Head of caudate nucleus (tissue), 42 donors: ENCODE measurements at places on chromosomes 2 and 18.
A peak's percentile ranks its signal among the peaks of the same experiment; 100 is the strongest.

DNA sequence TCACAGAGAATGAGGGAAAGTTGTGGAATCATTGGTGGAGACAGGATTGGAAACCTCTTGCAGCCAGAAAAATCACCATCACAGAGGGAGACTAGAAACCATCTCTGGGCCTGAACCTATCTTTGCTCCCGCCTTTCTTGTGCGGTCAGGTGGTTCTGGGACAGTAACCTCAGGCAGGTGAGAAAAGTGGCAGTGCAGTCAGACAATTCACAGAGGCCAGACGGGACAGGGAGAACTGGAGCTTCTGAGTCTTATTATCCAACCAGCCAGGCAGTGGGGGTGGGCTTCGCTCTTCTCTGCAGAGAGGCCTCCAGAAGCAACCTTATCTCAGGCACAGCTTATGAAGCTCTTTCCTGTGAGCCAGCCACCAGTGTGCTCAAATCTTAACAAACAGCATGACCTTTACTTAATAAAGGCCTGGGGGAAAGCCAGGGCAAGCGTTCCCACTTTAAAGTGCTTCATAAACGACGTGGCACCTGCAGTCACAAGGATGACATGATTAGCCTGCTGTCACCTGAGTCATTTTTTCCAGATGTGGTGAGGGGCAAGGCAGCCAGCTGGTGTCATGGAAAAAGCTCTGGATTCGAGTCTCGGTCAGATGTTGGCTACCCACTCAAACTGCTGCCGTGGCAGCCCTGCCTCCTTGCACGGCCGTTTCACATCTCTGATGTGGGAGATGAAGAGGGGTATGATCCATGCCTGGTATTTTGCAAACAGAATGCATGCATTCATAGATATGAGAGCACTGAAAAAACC is 109.7 kb downstream of the B3GNT2 start:
- no peak for DNase-seq

DNA sequence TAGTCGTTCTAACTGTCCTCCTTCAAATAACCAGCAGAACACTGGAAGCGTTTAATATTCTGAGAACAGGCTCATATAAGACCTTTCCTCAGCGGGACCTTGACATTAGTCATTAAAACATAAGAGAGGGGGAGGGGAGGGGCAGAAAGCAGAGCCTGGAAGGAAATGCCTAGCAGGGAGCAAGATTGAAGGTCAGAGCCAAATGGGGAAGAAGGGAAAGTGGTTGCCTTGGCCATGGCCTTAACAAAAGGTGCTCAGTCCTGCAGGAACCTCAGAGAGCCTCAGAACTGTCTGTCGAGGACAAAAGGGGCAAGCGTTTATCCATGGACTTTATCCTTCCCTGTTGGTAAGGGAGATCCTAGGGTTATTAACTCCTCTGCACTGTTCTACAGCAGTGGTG is 856 bp upstream of the PLA2R1 start:
- DNase-seq, result no peak

DNA sequence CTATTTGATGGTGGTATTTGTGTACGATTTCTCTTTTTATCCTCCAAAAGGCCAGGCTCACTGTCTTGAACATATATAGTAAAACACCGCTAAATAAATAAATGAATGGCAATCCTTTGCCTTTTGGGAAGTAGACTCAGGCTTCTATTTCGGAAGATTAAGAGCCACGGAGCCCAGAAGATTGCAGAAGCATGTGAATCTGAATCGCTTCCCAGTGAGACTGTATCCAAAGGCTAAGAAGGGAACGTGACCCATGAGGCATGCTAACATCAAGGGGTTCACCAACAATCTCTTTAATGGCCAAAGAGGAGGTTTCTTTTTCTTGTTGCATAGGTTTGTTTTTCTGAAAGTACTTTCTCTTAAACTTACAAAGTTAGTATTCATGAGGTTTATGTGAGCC is 70.0 kb upstream of the DNMT3A start:
- DNase-seq, result no peak

DNA sequence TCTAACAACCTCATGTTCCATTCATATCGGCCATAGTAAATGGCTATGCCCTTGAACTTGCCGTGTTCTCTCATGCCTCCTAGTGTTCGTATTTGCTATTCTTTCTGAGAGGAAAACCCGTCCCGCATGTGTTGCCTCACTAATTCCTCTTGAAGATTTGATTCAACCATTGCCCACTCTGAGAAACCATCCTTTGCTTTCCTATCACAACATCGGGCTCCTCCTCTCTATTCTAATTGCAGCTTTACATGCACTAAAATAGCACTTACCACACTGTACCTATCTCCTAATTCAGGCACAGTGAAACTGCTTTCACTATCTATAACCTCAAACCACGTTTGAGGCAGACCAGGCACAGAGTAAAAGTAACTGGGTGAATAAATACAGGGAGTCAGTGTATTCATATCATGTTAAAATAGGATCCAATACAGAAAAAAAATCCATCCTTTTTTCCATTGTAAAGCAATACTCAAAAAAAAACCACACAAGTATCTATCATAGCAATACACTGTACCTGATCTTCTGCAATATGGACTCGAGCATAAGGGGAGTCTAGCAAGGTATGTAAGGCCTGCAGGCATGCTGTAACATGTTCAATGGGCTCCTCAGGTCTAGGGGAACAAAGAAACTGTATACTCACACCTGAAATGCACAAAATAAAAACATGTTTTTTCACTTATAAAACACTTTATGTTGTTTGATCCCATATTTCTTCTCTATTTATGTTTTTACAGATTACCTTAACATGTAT is 39.0 kb upstream of the STRN start:
- DNase-seq, result no peak

GRCh38 chr2:27854229-27854862 is 35.8 kb downstream of the RBKS start:
- no peak for DNase-seq

DNA sequence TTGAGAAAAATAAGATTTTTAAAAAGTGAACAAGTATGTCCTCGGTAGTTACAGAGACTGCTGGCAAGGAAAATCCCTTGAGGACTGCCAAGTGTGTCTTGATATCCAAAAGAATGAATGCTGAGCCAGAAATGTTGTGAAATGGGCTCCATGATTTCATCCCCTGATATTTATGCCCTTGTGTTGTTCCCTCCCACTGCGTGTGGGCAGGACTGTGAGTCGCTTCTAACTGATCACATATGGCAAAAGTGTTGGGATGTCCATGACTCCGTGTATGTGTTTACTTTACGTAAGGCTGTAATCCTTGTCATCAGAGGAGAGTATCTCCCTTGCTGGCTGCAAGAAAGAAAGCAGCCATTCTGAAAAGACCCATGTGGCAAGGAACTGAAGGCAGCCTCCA is 285.1 kb downstream of the SS18 start:
- DNase-seq, result no peak

DNA sequence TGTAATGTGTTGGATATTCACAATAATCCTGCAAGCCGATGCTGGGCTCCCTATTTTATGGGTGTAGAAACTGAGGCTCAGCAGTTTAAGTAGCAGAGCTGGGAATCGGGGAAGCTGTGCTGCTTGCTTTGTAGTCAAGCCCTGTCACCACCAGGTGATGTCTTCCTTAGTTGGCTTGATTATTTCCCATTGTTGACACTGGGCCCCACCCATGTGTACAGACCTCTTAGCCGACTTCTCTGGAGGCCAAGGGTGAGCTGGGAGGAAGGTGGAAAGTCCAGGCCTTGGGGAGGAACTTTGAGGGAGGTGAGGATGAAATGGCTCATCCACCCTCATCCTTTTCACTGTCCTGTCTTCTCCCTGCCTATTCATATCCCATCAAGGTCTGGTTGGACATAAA is 60.0 kb downstream of the CAPN13 start:
- no peak for DNase-seq

- DNase-seq, result no peak
Measured at GRCh38 chr2:165185633-165186032, 18.2 kb downstream of the SCN3A start.

DNA sequence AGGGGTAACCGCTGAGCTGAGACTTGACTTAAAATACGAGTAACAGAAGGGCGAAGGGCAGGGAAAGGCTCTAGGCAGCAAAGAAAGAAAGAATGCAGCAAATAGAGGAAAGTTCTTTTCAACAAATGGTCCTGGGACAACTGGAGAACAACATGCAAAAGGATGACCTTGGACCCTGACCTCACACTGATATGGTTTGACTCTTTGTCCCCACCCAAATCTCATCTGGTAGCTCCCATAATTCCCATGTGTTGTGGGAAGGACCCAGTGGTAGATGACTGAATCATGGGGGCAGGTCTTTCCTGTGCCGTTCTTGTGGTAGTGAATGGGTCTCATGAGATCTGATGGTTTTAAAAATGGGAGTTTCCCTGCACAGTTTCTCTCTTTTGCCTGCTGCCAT is 33.9 kb downstream of the ST3GAL5 start:
- no peak for DNase-seq

DNA sequence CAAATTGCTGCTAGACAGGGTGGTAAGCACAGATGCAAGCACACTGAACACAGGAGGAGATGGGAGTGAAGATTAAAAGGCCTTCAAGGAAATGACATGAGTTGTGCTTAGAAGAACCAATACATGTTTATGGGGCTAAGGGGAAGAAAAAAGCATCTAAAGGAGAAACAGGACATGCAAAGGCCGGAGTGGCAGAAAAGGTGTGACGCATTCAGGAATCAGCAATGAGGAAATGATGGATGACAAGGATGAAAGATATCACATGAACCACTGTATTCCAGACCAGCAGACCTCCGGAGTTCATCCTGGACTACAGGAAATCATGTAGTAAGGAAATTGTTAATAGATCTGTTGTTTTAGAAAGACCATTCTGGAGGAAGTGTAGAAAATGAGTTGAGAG is 42.8 kb downstream of the PPP4R1 start:
- DNase-seq, result no peak

DNA sequence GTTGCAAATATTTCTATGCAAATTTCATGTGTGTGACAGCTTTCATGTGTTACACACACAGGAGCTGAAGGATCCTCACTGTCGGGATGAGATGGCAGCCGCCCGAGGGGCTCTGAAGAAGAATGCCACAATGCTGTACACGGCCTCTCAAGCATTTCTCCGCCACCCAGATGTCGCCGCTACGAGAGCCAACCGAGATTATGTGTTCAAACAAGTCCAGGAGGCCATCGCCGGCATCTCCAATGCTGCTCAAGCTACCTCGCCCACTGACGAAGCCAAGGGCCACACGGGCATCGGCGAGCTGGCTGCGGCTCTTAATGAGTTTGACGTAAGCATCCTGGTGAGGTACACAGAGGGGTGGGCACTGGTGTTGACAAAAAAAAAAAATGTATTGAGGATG is 361.2 kb downstream of the CTNNA2 start:
- DNase-seq, result no peak

GRCh38 chr2:228655331-228655730 is 473.8 kb upstream of the SPHKAP start:
- DNase-seq, result no peak

- DNase-seq, result no peak
Measured at GRCh38 chr18:77374446-77374805, 124.8 kb downstream of the GALR1 start.

- DNase-seq, result no peak
Measured at GRCh38 chr2:96262306-96262705, 3.5 kb downstream of the TMEM127 start.

GRCh38 chr2:238466243-238466756 is 39.6 kb downstream of the ASB1 start:
- no peak for DNase-seq

- DNase-seq, result no peak
Measured at GRCh38 chr2:182496596-182496995, 69.8 kb upstream of the PDE1A start.

- DNase-seq, result peak; percentile 4
Measured at GRCh38 chr2:230124757-230125431, 56.2 kb upstream of the SLC16A14 start.

- DNase-seq, result peak; percentile 21
Measured at GRCh38 chr2:1642066-1642861, 102.1 kb downstream of the PXDN start.

DNA sequence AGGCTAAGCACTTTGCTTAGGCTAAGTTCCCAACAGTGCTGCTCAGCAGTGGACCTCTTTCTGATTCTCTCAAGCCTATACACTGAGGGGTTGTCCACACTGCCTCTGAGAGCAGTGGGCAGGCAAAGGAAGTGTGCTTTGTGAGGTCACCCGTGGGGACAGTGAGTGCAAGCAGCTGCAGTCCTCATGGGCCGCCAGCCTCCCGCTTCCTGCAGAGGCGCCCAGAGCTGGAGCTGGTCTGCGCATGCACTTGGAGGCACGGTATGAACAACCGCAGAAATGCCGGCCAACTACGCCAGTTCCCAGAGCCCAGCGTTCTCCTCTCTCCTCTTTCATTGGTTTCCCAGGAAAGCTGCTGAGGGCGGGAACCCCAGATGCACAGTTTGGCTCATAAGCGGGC is 149.5 kb upstream of the DLX2 start:
- DNase-seq, result no peak
